ENCODE measurements at places on chromosomes 1 and 21.

DNA sequence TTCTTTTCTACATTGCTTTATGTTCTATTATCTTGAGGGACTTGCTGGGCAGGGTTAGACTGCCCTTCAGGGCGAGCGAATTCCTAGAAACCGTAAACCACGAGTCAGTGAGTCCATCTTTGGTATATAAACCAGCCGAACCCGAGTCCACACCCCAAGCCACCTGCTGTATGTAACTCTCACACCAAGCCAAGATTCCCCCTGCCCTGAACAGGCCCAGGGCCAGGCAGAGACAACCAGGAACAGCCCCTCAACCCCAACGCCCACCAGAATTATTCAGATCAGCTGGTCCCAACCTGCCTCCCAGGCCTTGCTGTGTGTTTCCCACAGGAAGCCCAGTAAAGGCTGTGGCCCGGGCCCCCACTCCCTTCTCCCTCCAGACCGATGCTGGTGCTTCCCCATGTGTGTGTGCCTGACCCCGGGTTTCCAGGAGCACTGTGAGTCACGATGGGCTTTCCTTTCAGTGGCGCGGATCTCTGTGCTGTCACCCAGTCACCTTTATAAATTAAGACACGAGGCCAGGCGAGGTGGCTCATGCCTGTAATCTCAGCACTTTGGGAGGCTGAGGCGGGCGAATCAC lies 17.1 kb downstream of the KIF17 start:
- DNase-seq: no peak

- DNase-seq: no peak
Measured at GRCh38 chr1:19260211-19261138, 8.9 kb downstream of the MRTO4 start.

DNA sequence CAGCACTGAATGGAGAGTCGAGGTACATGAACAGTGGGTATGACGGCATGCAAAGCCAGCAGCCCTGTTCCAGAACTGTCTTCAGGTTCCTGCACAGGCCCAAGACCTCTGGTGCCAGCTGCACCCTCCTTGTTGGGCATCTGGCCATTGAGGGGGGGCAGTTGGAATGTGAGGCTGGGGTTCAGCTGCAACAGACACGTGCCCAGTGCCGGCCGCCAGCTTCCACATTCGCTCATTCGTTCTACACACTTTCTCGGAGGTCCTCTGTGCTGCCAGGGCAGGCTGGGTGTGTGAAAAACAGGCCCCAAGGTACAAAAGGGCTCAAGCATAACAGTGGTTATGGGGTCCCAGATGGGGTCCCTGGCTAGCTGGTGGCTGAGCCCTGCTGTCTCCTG lies 37.9 kb upstream of the SLC19A1 start:
- no peak for DNase-seq

DNA sequence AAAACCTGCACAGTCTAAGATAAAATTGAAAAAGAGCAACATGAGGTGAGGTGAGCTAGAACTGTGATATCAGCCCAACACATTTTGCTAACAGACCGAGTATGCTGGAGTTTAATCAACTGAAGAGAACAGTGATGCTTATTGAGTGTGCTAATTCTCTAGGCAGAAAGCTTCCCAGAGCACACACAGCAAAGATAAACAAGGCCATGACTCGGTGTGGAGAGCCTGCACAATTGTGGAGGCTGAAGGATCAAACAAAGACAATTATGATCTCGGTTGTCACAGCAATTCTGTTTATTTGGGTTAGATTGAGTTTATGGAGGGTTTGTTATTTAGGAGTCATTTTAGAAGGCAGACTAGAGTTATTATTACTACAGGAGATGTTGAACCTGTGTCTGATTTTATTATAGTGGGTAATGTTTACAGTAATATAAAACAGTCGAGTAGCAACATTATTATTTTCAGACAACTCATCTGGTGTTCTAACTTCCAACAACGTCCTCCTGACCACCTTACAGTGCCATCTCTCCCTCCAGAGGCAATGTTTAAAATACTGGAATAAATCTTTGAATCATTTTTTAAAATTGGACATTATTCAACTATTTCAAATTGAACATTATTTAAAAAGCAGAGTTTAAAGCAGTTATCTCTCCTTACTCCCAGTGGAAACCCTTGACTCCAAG lies 40.2 kb downstream of the DPT start:
- DNase-seq: no peak

DNA sequence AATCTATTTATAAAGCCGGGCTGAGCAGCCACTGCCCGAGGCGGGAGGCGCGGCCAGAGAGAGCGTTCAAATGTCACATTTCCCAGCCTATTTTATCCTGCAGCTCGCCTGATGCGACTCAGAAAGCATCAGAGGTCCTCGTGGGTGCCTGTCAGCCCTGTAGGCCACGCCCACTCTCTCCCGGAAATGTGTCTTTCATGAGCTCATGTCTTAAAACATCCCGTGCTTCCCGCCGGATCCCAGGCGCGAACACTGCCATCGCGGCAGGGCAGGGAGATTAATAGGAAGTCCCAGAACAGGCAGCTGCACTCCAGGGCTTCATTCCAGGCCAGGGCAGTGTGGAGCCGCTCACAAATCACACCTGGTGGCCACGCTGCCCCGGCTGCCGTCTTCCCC lies 117.5 kb downstream of the PRDM16 start:
- no peak for DNase-seq

- DNase-seq: no peak
Measured at GRCh38 chr1:225896937-225897549, 8.1 kb upstream of the LEFTY1 start.

GRCh38 chr1:54678776-54679643 lies 36.7 kb upstream of the TTC4 start:
- DNase-seq: no peak

GRCh38 chr1:182235604-182235951 lies 156.0 kb downstream of the GLUL start:
- no peak for DNase-seq

DNA sequence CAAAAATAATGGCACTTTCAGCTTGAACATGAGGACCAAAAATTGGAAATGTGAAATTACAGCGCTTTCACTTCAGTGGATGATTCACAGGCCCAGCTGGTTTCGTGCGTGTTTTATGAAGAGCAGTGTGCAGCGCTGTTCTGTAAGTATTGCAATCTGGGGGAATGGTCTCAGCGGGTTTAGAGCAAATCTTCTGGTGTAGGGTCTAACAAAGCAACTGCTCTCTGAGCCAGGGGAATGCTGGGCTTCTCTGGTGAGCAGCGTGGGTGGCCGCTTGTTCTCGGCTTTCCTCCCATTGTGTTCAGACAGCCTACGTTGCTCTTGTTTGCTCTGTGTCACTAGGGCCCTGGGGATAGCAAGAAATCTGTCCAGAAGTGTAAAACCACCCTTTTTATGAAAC lies 42.4 kb upstream of the GADD45A start:
- DNase-seq: peak; percentile 8

DNA sequence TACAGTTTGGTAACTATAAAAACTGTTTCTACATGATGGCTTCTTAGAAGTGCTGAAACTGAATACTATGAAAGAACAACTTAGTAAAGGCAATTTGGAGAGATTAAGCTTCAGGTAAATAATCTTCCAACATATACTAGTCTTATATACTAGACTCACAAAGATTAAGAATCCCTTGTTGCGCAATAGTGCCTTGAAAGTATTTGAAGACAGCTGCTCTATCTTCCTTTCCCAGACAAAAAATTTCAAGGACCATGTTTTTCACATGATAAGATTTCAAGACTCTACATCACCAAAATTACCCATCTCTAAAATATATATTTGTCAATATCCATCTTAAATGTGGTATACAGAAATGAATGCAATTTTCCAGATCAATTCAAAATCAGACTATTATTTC lies 37.7 kb upstream of the ASPM start:
- no peak for DNase-seq

- DNase-seq: no peak
Measured at GRCh38 chr21:31583498-31583897, 76.0 kb upstream of the SOD1 start.

GRCh38 chr21:35506352-35506751 lies 457.2 kb upstream of the RUNX1 start:
- no peak for DNase-seq

DNA sequence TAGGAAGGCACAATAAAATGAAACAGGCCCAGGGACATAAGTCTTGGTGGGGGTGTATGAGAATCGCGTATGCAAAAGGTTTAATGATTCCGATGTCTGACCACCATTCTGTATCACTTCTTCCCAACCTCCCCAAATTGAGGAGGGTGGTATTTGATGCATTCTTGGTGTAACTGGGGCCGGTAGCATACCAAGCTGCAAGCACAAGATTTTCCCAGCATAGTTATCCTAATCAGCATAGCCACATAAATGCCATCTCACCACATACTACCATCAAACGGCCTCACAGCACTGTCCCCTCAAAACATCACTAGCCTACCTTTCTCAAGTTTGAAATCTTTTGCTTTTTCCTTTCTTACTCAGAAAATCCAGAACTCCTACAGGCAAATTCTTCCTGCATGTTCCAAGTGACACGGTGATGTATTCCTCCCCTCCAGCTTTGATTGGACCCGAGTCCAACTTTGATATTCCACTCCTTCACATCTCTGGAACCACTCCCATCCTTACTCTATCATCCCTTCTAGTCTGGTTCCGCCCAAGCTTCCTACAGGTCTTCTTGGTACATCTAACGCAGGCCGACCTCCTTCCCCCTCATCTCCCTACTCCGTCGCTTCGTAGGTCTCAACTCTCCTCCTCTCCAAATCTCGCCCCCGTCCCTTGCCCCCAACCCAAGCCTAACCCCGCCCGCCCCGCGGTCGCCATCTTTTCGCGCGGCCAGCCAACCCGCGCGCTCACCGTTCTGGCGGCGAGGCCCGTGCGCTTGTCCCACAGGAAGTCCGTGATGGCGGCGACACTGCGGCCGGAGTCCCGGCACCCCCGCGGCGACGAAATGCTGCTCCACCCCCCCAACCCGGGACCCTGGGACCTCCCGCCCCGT lies 600 bp downstream of the CLK2 start:
- no peak for DNase-seq

DNA sequence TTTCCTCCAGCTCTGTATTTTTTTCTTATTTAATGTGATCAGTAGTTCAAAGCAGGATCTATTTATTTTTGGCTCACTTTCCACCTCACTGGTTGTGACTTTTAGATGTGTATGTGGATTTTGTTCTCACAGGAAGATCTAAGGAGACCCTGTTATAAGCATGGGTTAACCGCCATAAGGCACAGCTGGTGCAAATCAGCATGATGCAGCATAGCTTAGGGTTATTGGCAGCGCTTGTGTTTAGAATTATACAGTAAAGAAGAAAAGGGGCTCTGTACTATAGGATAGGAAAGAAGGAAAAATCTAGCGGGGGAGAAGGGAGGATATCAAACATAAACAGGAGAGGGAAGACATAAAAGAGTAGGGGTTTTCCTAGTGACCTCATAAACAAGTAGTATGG lies 26.9 kb upstream of the RGL1 start:
- no peak for DNase-seq

- DNase-seq: no peak
Measured at GRCh38 chr1:160560806-160561205, 18.5 kb downstream of the CD84 start.

GRCh38 chr1:160488347-160489058 lies 34.6 kb downstream of the SLAMF6 start:
- DNase-seq: no peak

GRCh38 chr1:187617776-187618175 lies 789.0 kb downstream of the PLA2G4A start:
- no peak for DNase-seq

GRCh38 chr1:234342774-234343173 lies 30.5 kb upstream of the COA6 start:
- DNase-seq: no peak

- DNase-seq: no peak
Measured at GRCh38 chr1:34002810-34003209, 138.9 kb downstream of the HMGB4 start.

DNA sequence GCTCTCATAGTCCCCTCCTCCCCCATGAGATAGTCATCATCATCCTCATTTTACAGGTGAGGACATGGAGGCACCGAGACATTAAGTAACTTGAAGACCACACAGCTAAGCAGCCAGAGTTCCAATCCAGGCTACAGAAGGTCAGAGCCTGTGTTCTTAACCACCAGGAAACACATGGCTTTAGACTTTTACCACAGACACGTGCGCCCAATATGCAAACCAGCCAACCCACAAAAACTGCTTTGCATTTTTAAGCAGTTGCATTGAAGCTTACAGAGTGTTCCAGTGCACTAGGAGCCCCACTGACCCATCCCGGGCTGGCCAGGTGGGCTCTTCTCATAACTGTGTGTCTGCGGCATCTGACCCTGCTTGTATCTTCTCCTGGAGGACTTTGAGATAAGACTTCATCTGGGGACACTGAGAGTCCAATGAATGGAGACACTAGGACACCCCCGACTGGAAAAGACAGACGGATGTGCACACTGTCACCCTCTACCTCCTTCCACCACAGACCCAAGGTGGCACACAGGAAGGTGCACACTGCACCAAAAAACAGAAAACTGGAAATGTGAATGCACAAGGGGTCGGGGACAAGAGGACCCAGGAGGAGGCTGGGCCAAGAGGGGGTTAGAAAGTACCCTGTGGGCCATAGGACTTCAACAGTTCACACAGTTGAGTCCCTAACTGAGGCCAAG lies 56.4 kb downstream of the ETS2 start:
- peak; percentile 72 for DNase-seq

GRCh38 chr1:246165826-246166709 lies 341.0 kb downstream of the SMYD3 start:
- DNase-seq: no peak

DNA sequence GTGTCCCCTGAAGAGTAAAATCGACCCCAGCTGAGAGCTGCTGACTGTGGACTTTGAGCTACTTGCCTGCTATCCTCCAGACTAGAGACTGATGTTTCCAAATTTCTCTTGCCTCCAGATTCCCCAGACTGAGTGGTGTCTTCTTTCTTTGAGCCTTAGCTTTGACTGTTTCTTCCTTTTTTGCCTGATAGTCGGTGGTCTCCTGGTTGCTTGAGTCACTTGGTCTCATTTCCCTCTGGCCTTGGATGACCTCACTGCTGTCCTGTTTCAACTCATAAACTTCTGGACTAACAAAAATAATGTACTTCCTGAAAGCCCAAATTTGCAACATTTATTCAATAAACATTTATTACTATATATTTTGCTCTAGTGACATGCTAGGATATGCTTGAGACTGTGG lies 52.9 kb upstream of the DIPK1A start:
- no peak for DNase-seq

DNA sequence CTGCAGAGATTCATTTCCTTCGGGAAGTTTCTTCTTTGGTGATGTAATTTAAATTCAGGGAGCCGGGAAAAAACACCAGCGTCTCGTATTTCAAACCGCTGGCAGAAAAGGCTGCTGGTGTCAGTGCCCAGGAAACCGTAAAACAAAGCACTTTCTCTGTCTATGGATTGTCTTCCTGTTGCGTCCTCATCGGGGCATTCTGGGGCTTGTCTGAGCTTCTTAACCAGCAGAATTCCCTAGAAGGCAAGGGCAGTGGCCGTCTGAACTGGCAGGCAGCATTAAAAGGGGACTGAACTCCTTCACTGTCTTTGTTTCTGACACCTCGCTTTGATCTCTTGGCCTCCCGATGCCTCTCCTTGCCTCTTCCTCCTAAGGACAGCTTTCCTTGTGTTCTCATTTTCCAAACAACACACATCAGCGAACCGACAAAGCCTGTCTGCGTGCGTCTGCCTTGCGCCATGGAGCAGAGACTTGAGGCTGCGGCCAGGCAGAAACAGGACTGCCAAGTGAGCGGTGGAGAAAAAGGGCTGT lies 391.6 kb upstream of the VAMP3 start:
- DNase-seq: no peak

- DNase-seq: no peak
Measured at GRCh38 chr1:2506901-2507565, 19.4 kb downstream of the PANK4 start.
